ENCODE measurements at places on chromosomes 7 and 10.

DNA sequence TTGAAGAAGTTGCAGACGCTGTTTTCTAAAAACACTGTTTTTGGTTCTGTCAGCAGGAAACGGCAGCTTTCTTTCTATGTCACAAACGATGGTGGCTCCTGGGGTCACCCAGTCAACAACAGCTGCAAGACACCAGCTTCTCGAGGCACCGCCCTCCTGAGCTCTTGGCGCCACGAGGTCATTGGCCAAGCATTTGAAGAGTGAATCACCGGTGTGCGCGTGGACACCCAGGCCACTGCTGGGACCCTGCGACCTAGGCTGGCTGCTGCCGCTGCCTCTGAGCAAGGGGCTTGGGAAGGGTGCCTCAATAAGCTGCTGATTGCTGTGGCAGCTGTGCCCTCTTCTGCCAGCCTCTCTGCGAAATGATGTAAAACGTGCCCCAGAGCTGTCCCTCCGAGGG is 22.5 kb upstream of the VIPR2 start:
- DNase-seq, result no peak

GRCh38 chr7:82676777-82677463 is 233.3 kb upstream of the CACNA2D1 start:
- no peak for DNase-seq

DNA sequence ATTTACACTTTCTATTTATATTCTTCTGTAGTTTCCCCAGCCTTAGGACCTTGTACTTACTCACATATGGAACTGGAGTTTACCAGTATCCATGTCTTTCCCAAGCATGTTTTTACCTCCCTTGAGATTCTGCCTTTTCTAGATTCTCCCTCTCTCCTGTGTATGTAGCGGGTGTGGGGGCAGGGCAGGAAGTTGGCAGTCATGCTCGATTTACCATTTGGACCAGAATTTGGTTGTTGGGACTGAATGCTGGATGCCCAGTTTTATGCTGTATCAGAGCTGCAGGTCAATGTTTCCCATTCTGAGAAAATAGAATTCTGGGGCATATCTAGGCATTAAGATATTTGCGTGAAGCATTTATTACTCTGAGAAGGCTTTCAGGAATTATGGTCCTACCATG is 14.2 kb downstream of the INPP5F start:
- DNase-seq, result no peak

DNA sequence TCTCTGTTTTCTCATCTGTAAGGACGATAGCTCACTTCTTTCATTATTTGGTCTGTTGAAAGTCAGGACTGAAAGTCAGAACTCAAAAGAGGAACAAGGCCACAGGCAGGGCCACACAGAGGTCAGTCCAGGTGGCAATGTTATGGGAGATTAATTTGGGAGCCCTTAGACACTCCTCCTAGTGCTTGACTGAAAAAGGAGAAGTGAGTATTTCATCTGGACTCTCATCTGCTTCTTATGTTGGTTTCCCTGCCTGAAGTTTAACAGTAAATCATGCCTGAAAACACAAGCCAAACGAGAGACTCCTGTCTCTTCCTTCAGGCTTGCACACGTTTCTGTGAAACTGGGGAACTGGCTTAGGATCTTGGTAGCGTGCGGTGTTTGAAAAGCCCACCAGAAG is 248.5 kb downstream of the BUB3 start:
- DNase-seq, result no peak

DNA sequence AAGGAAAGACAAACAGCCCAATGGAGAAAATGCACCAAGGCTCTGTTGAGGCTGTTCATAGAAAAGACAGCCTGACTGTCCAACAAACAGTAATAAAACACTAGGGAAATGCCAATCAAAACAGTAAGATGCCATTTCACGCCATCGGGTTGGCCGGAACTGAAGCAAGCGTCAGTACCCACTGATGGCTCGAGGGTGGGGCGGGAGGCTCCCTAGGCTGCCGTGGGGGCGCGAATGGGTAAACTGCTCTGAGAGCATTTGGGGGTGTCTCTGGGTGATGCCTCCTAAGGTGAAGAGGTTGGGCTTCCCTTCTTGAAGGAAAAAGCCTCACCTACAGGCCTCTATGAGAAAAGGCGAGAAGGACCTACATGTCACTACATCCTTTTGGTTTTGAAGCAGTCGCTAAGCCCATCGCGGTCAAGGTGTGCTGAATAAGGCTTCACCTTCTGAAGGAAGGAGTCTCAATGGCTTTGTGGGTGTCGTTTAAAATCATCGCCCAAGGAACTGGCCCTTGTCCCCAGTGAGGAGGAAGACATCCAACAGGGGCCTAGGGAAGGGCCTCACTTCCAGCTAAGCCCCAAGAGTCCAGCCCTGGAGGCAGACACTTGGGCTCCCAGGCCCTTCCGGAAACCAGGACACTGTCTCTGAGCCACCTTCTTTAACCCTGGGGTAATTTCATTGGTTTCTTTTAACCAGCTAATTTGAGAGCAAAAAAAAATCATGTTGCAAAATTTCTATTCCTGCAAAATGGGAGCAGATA is 98.5 kb upstream of the PPP2R2D start:
- no peak for DNase-seq

GRCh38 chr10:24900888-24901685 is 51.3 kb downstream of the PRTFDC1 start:
- DNase-seq, result no peak

DNA sequence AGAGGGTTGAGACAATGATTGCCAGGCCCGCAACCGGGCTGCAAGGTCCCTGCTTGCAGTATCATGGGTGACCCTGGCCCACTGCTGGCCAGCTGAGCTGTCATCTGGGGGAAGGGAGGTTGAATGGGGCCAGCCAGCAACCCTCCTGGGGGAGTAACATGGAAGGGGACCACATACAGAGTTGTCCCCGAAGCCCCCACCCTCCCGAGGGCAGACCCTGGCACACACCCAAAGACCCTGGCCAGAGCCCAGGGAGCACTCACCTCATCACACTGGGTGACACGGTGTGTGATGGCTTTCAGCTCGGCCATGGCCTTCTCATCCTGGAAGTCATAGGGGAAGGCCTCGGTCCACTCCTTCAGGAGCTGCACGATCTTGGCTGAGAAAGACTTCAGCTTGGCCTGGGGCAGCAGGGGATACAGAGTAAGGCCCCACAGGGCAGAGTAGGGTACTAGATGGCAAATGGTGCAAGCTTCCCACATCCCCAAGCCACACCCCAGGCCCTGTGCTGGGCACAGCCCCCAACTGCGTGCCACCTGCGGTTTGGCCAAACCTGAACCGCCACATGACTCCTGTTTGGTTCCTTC is 63.4 kb downstream of the CSGALNACT2 start:
- no peak for DNase-seq

DNA sequence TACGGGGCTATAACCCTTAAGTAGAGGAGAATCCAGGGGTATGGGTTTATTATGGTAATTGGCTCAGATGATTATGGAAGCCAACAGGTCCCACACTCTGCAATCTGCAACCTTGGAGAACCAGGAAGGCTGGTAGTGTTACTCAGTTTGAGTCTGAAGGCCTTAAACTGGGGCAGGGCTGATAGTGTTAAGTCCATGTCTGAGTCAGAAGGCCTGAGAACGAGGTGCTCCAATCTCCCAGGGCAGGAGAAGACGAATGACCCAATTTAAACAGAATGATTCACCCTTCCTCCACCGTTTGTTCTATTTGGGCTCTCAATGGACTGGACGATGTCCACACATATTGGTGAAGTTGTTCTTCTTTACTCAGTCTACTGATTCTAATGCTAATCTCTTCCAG is 244.5 kb upstream of the PTER start:
- DNase-seq, result no peak

- no peak for DNase-seq
Observed at GRCh38 chr7:64881461-64882287, 21.4 kb upstream of the ZNF273 start.

- DNase-seq, result no peak
Observed at GRCh38 chr7:134660961-134661376, 14.3 kb downstream of the BPGM start.

GRCh38 chr7:108629651-108630400 is 60.2 kb downstream of the DNAJB9 start:
- no peak for DNase-seq

- no peak for DNase-seq
Observed at GRCh38 chr10:78377356-78377755, 343.7 kb downstream of the RPS24 start.

All from CD8-positive, alpha-beta memory T cell (primary cell).